ENCODE measurements at places on chromosomes 5 and 9. TPM values are rescaled to one million over a fixed set of nuclear protein-coding genes. Genes with fewer than 3 reads are reported as not detected.

DNA sequence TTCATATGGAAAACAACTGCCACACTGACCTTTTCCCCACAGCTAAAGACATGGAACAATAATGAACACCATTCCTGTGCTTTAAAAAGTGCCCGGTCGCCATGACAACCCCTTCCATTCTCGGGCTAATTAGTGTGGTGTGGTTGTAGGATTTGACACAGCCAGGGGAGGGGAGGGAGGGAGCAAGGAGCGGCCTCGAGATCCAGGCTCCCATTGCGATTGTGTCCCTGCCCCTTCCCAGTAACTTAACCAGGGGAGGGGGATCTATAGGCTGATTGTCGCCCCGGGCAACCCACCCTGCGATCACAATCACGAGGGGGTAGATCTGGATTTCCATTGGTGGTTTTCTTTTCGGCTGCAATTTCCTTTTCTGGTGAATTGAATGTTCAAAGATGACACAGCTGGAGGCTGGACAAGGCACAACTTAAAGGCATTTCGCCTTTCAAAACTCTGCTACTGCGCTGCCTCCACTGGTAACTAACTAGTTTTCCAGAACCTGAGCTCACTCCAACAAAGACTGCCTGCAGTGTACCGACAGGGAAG lies 96.7 kb upstream of the RETREG1 start:
- DNase-seq: no peak

- DNase-seq: no peak
These were observed 75.1 kb upstream of the FBN2 start for GRCh38 chr5:128613128-128613527.

GRCh38 chr9:35795695-35796094 lies 4.3 kb downstream of the NPR2 start:
- no peak for DNase-seq

- no peak for DNase-seq
These were observed 216.0 kb downstream of the NR3C1 start for GRCh38 chr5:143187495-143187894.

Gene WNT8A
- not detected for total RNA-seq

DNA sequence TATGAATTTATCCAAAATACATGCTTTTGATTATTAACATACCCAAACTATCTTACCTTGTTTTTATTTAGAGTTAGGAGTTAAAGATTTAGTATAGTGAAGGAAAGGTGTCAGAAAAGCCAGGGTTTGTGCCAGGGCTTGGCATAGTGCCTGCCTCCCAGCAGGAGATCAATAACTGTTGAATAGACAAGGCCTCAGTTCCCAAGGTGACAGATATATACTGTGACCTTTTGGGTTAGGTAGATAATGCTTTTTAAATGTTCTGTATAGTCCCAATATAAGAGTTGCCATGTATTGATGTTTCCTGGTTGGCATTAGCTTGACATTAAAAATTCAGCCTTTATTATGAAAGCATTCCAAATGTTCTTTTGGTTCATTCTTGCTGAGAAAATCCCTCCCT lies 121.8 kb downstream of the MCTP1 start:
- no peak for DNase-seq

DNA sequence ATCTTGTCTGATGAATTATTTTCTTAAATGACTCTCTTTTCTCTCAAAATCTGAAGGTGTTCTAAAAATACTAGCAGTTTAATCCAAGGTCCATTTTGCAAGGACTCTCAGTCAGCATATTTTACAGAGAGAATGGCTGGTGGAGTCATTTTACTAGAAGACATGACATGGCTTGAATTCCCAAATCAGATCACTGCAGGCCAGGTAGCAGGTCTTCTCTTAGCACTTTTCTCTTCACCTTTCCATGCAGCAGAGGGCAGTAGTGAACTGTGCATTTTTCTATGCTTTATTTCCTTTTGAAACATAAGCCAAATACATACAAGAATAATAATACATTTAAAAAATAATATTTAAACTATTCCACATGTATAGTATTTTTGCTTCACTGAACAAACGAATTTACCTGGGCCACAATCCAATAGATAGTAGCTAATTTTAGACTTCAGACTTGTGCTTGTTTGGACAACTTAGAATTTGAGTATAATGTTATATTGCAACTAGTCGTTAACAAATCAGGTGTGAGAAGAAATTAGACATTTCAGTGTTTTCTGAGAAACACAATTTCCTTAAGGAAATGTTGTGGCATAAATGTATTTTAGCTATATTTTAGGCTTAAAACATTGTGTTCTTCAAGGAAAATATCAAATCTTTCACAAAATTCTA lies 289.4 kb upstream of the DAB2 start:
- DNase-seq: peak; percentile 81

GRCh38 chr9:134775081-134775951 lies 105.3 kb upstream of the FCN2 start:
- no peak for DNase-seq

- DNase-seq: no peak
These were observed 77.5 kb upstream of the RARS1 start for GRCh38 chr5:168408561-168409305.

DNA sequence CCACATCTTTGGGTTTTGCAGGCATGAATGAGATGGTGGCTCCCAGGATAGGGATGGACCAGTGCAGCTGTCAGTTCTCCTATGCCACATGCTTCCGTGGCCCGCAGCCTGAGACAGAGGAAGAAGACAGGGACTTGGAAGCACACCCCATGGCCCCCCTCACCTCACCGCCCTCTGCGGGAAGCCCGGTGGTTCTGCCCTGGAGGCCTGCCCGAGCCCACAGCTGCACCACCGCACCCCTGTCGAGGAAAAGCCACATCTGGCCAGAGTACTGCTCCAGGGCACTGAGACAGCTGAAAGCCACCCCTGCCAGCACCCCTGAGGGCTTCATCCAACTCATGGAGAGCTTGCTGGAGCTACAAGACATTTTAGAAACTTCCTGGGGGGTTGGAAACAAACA lies 7.6 kb upstream of the TRMT10B start:
- DNase-seq: no peak

- DNase-seq: no peak
These were observed 777.4 kb upstream of the CHD1 start for GRCh38 chr5:99706160-99706559.

DNA sequence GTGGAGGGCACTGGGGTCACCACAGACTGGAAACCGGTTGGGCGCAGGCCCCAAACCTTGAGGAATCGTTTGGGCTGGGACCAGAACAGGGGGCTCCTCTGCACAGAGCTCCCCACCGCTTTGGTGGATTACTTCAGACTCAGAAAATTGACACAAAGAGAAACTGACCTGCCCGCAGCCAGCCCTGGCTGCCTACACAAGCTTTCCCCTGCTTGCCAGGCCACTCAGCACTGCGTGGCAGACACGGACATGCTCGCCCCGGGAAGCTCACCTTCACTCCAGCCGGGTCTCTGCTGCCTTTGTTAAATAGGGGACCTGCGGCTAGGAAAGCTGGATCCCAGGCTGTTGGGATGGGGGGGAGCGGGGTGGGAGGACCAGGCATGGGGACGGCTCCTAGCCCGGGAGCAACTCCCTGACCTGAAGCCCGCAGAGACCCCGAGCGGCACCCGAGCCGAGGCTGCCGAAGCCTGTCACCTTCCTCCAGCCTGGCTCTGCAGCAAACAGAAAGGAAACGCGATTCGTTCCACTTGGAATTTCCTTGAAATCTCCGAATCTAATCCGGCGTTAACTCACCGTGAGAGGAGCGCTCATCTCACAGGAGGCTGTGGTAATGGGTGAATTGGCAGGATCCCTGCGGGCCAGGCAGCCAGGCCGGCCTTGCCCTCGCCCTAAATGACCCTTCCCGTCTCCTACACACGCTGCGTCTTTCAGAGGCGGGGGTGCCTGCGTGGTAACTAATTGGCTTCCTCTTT lies 8.8 kb downstream of the PAX5 start:
- DNase-seq: peak; percentile 61

Gene TEK
- not detected for total RNA-seq

GRCh38 chr9:126587187-126588185 lies 26.2 kb upstream of the LMX1B start:
- DNase-seq: no peak

GRCh38 chr9:21395778-21396717 lies 10.8 kb upstream of the IFNA2 start:
- DNase-seq: peak; percentile 86

Gene YIPF5
- total RNA-seq: 32.0 TPM

GRCh38 chr5:154653764-154654485 lies 101.3 kb upstream of the LARP1 start:
- no peak for DNase-seq

- no peak for DNase-seq
These were observed 75.7 kb downstream of the CAMK4 start for GRCh38 chr5:111299831-111300432.

- no peak for DNase-seq
These were observed 385.2 kb upstream of the KLF4 start for GRCh38 chr9:107874591-107875369.

- DNase-seq: no peak
These were observed 66.3 kb upstream of the SELENOP start for GRCh38 chr5:42878041-42878440.

- peak; percentile 45 for DNase-seq
These were observed 1.4 kb downstream of the PCDHGC5 start for GRCh38 chr5:141490271-141490670.

DNA sequence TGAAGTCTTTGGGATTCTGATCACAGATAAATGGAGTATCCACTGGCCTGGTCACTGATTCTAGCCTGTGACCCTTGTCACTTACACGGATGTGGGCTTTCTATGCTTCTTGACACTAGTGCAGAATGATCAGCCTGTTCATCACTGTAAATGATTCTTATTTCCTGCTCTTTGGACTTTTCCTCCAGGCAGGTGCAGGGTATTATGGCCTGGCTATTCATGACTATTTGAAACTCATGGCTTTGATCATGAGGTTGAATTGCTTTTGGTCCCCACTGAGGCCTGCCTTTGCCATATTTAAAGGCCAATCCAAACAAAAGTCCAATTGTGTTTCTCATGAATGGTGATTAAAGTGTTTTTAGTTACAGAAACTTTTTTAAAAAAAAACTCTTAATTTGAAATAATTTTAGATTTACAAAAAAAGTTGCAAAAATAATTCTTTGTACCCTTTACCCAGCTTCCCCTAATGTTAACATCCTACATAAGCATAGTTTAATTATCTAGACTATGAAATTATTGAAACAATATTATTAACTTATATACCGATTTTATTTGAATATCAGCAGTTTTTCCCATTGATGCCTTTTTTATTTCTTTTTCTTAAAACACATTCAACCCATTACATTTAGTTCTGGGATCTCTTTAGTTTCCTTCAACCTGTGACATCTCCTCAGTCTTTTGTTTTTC lies 68.1 kb downstream of the GALNT10 start:
- peak; percentile 13 for DNase-seq

Gene SPARC
- total RNA-seq: not detected

Gene NXNL2
- total RNA-seq: not detected

Gene SLC1A1
- total RNA-seq: not detected

DNA sequence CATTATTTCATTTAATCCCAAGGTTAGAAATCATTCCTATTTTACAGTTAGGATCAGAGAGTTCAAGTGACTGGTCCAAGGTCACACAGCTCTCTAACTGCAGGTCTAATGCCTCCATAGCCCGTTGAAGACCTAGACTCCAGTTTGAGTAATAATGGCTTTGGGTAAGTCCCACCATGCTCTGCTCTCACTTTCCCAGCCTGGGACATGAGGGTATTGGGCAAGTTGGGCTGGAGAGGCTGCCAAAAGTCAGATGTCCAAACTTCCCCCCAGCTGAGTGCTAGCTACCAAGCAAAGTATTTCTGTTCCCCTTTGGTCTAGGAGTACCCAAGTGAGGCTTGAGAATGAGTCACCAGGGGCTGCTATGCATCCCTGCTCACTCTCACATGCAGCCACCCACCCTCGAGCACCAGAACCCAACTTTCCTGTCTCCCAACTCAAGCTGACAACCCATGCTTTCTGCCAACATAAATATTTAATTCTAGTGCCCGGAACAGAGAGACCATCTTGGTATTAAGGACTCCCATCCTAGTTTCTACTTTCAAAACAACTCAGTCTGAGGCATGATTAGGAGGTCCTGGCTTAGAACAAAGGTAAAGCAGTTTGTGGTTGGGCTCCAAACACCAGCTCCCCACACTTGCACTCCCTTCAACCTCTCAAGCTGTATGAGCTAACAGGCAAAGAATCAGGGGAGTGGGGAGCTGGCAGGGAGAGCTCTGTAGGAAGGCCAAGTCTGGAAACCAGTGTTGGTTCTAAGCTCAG lies 236.5 kb upstream of the TRIM32 start:
- no peak for DNase-seq

Gene YTHDC2
- 26.0 TPM for total RNA-seq

DNA sequence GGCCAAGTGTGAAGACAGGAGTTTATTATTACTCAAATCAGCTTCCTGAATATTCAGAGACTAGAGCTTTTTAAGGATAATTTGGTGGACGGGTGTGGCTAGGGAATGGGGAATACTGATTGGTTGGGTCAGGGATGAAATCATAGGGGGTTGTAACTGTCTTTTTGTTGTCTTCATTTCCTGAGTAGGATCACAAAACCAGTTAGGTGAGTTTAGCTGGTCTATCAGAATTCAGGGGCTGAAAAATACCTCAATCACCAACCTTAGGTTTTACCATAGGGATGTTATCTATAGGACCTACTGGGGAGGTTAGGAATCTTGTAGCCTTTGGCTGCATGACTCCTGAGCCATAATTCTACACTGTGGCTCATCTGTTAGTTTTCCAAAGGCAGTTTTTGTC lies 235.8 kb downstream of the YTHDC2 start:
- DNase-seq: no peak

DNA sequence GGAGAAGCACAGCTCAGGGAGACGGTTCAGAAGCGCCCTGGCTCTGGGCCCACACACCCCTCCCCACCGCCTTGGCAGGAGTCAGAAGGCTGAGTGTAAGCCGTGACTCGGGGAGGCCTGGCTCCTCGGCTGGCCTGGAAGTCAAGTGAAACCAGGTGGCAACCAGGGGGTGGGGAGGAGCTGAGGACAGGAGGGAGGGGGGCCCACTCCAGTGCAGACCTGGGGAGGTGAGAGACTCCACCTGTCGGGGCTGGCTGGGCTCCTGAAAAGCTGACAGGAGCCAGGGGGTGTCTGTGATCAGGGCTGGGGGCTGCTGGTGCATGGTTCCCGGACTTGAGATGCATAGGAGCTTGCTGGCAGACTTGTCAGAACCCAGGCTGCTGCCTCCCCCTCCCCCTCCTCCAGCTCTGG lies 150.2 kb upstream of the PHYKPL start:
- no peak for DNase-seq

Gene SLC28A3
- 0.44 TPM for total RNA-seq

GRCh38 chr9:77997611-77998284 lies 33.9 kb downstream of the GNAQ start:
- DNase-seq: no peak

DNA sequence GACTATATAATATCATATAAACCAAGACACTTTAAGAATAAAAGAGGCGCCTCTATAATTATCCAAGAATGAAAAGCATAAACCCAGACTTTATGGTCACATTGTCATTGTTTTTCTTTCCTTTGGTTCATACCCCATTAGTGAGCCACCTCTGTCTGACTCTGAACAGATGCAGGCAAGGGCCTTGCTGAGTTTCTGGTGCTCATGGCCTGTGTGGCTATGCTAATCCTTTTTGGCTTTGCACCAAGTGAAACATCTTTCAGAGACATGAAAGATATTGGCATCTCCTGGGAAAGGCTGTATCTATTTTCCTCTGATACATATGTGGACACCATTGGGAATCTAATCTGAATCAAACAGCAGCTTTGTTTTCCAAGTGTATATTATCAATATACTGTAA lies 222.5 kb downstream of the CHSY3 start:
- DNase-seq: no peak

- no peak for DNase-seq
These were observed 1.3 kb downstream of the SLC6A3 start for GRCh38 chr5:1443991-1444360.

Gene PAX5
- total RNA-seq: 0.16 TPM

Gene CDH9
- total RNA-seq: not detected
